ENCODE measurements at places on chromosomes 5 and 9. TPM values are rescaled to one million over a fixed set of nuclear protein-coding genes. Genes with fewer than 3 reads are reported as not detected.

The FAM151B gene
- 1.9 TPM for total RNA-seq

The SAPCD2 gene
- total RNA-seq: 0.12 TPM

GRCh38 chr5:155540000-155540595, 526.5 kb downstream of the KIF4B start:
- no peak for DNase-seq

DNA sequence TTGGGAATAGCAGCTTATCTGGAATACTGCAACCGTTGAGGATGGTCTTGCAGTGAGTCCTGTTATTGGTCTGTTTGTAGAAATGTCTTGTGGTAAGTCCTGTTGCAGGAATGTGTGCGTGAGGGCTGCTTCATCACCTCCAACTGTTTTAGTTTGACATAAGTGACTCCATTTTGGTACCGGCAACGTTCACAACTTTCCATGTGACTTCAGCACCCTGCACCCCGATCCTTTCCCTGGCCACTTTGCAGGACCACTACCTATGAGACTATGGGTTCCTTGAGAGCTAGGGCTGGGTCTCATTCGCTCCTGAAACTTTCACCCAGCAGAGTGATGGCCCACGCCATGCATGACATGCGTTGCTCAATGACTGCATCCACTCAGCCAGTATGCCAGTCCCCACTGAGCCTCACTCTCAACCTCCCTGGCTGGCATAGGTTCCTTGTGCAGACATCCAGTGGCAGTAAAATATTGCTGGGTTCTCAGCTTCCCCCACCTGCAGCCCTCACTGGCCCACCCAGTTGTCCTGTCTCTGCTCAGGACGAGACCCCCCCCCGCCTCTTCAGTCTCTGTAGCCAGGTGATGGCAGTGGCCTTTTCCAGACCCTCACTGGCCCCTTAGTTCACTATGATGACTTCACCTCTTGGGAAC, 8.0 kb downstream of the SURF6 start:
- no peak for DNase-seq

- DNase-seq: peak; percentile 81
Observed at GRCh38 chr5:74640954-74641734, 616 bp upstream of the ENC1 start.

GRCh38 chr9:29685531-29685930, 2112.2 kb upstream of the C9orf72 start:
- no peak for DNase-seq

- DNase-seq: no peak
Observed at GRCh38 chr9:113158446-113158845, 7.6 kb downstream of the SLC31A2 start.

DNA sequence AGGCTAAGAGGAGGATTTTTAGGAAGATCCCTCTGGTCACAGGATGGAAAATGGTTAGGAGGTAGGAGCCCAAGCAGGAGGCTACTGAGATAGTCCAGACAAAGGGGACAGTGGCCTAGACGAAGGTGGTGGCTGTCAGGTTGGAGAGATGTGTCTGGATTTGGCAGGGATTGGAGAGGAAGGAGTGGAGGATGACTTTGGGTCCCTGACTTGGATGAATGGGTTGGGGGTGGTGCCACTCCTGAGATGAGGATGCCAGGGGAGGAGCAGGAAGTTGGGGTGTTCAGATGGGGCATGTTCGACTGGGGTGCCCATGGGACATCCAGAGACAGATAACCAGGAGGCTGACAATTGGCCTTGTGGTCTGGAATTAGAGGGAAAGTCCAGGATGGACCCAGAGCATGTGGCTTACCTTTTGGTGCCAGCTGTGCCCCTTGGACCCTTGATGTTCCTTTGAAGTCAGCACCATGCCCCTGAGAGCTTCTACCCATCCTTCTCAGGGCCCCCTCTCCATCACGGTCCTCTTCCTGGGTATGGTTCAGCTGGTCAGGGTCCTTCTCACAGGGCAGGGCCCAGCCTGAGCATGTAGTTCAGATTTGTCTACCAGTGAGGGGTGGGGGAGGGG, 15.1 kb upstream of the IGFBPL1 start:
- DNase-seq: peak; percentile 34

GRCh38 chr5:1299961-1300360, 5.1 kb upstream of the TERT start:
- DNase-seq: no peak

GRCh38 chr9:123359106-123359505, 3.1 kb downstream of the CRB2 start:
- no peak for DNase-seq
